Endothelial cell of umbilical vein (primary cell): ENCODE measurements at places on chromosomes 1 and 21.
A peak's percentile ranks its signal among the peaks of the same experiment; 100 is the strongest.

DNA sequence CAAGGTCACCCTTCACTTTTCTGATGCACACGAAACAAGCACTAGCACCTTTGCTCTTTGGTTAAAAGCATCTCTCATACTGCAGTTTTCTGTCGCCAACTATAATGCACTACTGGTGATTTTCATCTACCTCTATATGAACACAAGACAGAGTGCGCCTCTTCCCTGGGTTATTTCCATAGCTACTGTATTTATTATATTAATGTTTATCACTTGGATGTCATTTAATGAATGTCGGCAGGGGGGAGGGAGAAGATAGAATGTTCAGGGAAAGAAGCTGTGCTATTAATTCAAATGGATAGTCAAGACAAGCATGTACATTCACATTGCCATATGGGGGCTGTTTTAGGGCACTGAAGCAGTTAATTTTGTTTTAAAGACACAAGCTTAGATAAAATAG lies 174.1 kb upstream of the SAMSN1 start:
- no peaks in the 10 kb centered on the region for H3K27me3 ChIP-seq
- no peak overlapping the region for H3K4me3 ChIP-seq
- H3K36me3 ChIP-seq, result no peaks in the 10 kb centered on the region
- H3K4me1 ChIP-seq, result peaks cover 2% of the 10 kb centered on the region

GRCh38 chr1:7250597-7251453 lies 465.6 kb downstream of the CAMTA1 start:
- DNase-seq, result no peak
- H3K4me1 ChIP-seq, result no peaks in the 10 kb centered on the region
- no peak overlapping the region for H3K4me3 ChIP-seq

GRCh38 chr1:85315789-85316188 lies 39.4 kb upstream of the BCL10 start:
- no peak overlapping the region for H3K4me3 ChIP-seq
- DNase-seq, result no peak
- H3K4me1 ChIP-seq, result peaks cover 78% of the 10 kb centered on the region
- no peaks in the 10 kb centered on the region for H3K27me3 ChIP-seq
- peak overlapping the region; percentile 93 for H3K27ac ChIP-seq
- H3K36me3 ChIP-seq, result no peaks in the 10 kb centered on the region

DNA sequence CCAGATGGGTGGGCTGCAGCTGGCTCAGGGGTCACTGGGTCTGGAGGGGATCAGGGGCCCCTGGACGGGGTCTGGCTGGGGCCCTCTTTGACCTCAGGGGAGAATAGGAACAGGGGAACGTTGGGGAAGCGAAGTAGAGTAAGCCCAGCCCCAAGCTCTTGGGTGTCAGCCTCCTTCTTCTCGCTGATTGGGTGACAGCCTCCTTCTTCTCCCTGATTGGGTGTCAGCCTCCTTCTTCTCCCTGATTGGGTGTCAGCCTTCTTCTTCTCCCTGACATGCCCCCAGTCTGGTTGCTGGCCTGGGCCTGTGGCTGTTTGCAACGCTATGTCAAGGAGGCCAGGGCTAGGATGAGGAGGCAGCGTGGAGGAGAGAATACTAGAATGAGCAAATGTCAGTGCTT lies 76.7 kb upstream of the CASZ1 start:
- H3K27ac ChIP-seq, result no peak overlapping the region
- H3K4me1 ChIP-seq, result no peaks in the 10 kb centered on the region
- no peak overlapping the region for H3K4me3 ChIP-seq
- no peak for DNase-seq
- no peaks in the 10 kb centered on the region for H3K27me3 ChIP-seq

- H3K4me1 ChIP-seq, result no peaks in the 10 kb centered on the region
- no peak within 1 kb of the TSS for H3K27ac ChIP-seq
- H3K4me3 ChIP-seq, result no peak within 1 kb of the TSS
- peaks cover 65% of the 10 kb centered on the region for H3K27me3 ChIP-seq
- DNase-seq, result no peak
- no peaks in the 10 kb centered on the region for H3K36me3 ChIP-seq
These were observed at the start of gene RSPO1 for GRCh38 chr1:37634244-37634991. Gene RSPO1 (minus strand): TSS chr1:37634892. CDS start chr1:37629661, 5,231 bp downstream.

GRCh38 chr1:225578251-225578977 lies 74.5 kb downstream of the ENAH start:
- H3K27ac ChIP-seq, result no peak overlapping the region
- no peaks in the 10 kb centered on the region for H3K36me3 ChIP-seq
- H3K27me3 ChIP-seq, result no peaks in the 10 kb centered on the region
- no peak for DNase-seq
- no peak overlapping the region for H3K4me3 ChIP-seq

DNA sequence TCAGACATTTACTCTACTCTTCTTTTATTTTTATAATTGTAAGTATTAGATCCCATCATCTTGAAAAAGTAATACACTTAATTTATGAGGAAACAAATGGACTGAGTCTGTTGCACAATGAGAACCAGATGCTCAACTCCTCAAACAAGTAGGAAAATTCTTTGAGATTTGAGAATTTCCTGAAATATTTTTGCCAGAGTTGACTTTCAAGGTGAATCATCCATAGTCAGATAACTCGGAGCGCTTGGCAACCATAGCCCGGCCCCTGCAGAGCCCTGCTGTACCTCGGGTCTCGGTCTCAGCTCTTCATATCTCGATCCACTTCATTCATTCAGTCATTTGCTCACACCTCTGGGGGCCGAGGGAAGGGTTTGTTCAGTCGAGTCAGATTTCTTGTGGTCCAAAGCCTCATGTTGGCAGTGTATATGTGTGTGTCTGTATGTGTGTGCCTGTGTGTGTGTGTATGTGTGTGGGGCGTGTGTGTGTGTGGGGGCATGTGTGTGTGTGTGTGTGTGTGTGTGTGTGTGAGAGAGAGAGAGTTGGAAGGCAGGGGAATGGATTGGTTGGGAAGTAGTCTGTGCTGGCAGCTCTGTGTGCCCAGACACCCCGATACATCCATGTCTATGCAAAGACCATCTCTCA lies 18.1 kb upstream of the PCP4 start:
- H3K27me3 ChIP-seq, result no peaks in the 10 kb centered on the region
- no peak overlapping the region for H3K4me3 ChIP-seq
- no peaks in the 10 kb centered on the region for H3K4me1 ChIP-seq
- H3K27ac ChIP-seq, result no peak overlapping the region
- DNase-seq, result no peak

DNA sequence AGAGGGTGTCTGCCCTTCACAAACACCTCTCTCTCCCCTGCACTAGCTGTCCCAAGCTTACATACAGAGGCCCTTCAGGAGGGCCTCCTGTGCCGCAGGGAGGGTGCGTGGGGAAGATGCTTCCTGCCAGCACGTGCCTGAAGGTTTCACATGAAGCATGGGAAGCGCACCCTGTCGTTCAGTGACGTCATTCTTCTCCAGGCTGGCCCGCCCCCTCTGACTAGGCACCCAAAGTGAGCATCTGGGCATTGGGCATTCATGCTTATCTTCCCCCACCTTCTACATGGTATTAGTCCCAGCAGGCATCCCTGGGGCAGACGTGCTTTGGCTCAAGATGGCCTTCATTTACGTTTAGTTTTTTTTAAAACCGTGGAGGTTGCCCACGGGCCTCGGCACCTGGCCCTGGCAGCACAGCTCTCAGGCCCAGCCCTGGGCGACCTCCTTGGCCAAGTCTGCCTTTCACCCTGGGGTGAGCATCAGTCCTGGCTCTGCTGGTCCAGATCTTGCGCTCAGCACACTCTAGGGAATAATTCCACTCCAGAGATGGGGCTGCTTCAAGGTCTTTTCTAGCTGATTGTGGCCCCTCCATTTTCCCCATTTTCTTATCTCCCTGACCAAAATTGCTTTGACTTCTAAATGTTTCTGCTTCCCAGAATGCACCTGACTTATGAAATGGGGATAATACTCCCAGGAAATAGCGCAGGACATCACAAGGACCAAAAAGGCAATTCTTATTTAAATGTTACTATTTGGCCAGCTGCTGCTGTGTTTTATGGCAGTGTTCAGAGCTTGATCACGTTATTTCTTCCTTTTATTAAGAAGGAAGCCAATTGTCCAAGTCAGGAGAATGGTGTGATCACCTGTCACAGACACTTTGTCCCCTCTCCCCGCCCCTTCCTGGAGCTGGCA lies 6.1 kb downstream of the NPPA start:
- peaks cover 7% of the 10 kb centered on the region for H3K4me1 ChIP-seq
- no peak overlapping the region for H3K4me3 ChIP-seq
- no peaks in the 10 kb centered on the region for H3K27me3 ChIP-seq
- no peak for DNase-seq
- H3K27ac ChIP-seq, result no peak overlapping the region

- H3K4me3 ChIP-seq, result no peak overlapping the region
- H3K36me3 ChIP-seq, result no peaks in the 10 kb centered on the region
- H3K4me1 ChIP-seq, result no peaks in the 10 kb centered on the region
- no peak overlapping the region for H3K27ac ChIP-seq
These were observed 39.0 kb downstream of the SETD4 start for GRCh38 chr21:36021251-36021837.

- H3K27ac ChIP-seq, result peak overlapping the region; percentile 89
- no peaks in the 10 kb centered on the region for H3K27me3 ChIP-seq
- peak; percentile 76 for DNase-seq
- H3K4me1 ChIP-seq, result peaks cover 49% of the 10 kb centered on the region
- peaks cover 23% of the 10 kb centered on the region for H3K36me3 ChIP-seq
These were observed 28.0 kb upstream of the EVA1B start for GRCh38 chr1:36351227-36351977.

GRCh38 chr1:98005326-98006010 lies 84.6 kb upstream of the DPYD start:
- H3K36me3 ChIP-seq, result no peaks in the 10 kb centered on the region
- peaks cover 44% of the 10 kb centered on the region for H3K4me1 ChIP-seq
- no peaks in the 10 kb centered on the region for H3K27me3 ChIP-seq
- no peak overlapping the region for H3K4me3 ChIP-seq
- H3K27ac ChIP-seq, result peak overlapping the region; percentile 50

GRCh38 chr1:159866905-159867663 lies 4.6 kb upstream of the VSIG8 start:
- no peaks in the 10 kb centered on the region for H3K4me1 ChIP-seq
- no peak overlapping the region for H3K27ac ChIP-seq
- H3K4me3 ChIP-seq, result no peak overlapping the region
- DNase-seq, result no peak
- H3K36me3 ChIP-seq, result no peaks in the 10 kb centered on the region

- H3K27me3 ChIP-seq, result no peaks in the 10 kb centered on the region
- no peaks in the 10 kb centered on the region for H3K4me1 ChIP-seq
- H3K27ac ChIP-seq, result no peak overlapping the region
These were observed 87.1 kb upstream of the ACTRT2 start for GRCh38 chr1:2934156-2934540.
